ENCODE measurements at places on chromosomes 2 and 18. TPM values are rescaled to one million over a fixed set of nuclear protein-coding genes. Genes with fewer than 3 reads are reported as not detected.

DNA sequence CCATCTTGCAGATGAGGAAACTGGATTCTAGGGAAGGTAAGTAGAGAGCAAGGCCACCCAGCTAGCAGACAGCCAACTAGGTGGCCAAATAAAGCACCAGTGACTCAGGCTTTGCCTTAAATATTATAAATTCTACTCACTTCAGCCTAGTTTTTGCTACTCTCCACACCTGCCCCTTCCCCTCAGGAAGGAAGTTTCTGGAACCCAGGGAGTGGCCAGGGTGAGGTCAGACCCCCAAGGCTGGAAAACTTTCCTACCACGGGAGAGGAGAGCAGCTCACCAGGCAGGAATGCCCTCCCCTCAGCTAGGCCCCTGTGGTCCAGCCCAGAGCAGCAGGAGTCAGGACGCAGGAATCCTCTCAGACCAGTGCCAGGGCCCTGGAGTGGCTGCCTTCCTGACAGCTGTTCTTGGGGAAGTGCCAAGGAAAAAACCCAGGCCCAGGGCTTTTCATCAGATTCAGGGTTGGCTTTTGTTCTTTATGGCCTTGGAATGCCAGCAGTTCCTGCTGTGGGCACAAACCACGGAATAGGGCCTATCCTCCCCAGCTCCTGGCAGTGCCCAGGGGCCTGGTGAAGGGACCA is 5.1 kb upstream of the PAX8 start:
- peak; percentile 64 for DNase-seq

DNA sequence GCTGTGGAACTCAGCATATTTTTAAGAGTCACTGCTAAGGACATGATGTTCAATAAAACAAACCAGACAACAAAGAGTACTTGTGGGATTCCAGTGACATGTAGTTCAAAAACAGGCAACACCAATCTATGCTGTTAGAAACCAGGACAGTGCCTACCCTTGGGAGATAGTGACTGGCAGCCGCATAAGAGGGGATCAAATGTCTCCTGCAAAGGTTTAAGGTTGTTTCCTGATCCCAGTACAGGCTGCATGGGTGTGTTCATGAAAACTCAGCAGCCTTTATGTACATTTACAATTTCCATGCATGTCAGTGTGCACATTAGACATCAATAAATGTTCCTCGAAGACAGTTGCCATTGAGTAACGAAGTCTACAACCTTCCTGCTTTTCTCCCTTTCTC is 183.8 kb downstream of the PID1 start:
- no peak for DNase-seq

GRCh38 chr2:42117923-42118753 is 51.0 kb upstream of the EML4 start:
- no peak for DNase-seq

DNA sequence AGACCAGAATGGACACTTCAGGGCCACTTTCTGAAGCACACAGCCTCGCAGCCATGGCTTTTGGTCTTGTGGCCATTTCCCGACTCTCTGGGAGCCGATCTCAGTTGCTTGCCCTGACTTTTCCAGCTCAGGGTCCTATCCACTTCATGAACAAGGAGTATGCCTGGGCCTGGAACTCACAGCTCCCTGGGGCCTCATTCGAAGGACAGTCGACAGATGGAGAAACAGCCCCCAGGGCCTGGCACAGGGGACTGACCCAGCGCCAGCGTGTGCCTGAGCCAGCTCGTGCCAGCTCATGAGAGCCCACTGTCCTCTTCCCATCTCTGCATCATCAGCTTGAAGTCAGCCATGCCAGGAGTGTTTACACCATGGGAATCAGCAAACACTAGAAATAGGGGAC is 134.6 kb upstream of the GPC1 start:
- no peak for DNase-seq

GRCh38 chr2:143463719-143464118 is 334.5 kb downstream of the ARHGAP15 start:
- DNase-seq: no peak

DNA sequence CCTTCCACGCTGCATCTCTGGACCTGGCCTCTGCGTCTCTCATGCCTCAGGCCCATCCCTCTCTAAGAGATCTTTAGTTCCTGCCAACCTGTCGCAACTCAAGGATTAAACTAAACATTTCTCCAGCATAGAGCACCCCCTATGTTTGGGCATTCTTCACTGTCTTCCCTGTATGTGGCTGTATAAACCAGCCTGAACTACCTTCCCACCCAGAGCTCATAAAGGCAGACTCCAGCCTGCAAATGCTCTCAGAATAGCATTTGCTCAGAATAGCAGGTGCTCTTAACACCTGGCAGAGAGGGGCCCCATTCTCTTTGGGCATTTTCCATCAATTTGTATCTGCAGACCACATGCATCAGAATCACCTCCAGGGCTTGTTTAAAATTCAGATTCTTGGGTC is 83.4 kb downstream of the EHD3 start:
- DNase-seq: no peak

- no peak for DNase-seq
Observed at GRCh38 chr2:54279385-54279784, 23.4 kb upstream of the TSPYL6 start.

DNA sequence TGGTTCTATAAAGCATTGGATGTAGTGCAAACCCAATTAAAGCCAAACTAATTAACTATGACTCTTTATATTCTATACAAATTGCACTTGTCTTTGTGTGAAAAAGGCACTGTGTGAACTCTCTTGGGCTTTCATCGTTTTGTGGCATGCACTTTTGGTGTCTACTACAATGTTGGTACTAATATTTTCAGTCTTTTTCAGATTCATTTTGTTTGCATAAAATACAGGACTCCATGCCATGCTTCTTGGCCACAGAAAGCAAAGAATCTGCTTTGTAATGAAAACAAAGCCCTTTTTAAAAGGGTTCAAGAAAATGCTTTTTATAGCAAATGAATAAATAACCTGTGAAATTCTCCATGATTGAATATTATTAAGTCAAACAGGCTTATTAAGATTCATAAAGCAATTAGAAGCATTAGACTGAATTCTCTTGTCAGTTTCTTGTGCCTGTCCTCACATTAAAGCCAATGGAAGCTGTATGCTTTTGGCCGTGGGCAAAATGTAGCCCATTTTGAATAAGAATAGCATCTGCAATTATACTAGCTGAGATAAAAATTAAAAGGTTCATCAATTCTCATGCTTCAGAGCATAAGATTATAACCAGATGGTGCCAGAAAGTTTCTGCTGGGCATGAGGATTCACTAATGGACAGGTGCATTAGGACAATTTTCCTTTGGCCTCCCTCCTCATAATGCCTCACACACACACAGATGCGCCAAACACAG is 1665.2 kb downstream of the SUCLG1 start:
- DNase-seq: no peak

DNA sequence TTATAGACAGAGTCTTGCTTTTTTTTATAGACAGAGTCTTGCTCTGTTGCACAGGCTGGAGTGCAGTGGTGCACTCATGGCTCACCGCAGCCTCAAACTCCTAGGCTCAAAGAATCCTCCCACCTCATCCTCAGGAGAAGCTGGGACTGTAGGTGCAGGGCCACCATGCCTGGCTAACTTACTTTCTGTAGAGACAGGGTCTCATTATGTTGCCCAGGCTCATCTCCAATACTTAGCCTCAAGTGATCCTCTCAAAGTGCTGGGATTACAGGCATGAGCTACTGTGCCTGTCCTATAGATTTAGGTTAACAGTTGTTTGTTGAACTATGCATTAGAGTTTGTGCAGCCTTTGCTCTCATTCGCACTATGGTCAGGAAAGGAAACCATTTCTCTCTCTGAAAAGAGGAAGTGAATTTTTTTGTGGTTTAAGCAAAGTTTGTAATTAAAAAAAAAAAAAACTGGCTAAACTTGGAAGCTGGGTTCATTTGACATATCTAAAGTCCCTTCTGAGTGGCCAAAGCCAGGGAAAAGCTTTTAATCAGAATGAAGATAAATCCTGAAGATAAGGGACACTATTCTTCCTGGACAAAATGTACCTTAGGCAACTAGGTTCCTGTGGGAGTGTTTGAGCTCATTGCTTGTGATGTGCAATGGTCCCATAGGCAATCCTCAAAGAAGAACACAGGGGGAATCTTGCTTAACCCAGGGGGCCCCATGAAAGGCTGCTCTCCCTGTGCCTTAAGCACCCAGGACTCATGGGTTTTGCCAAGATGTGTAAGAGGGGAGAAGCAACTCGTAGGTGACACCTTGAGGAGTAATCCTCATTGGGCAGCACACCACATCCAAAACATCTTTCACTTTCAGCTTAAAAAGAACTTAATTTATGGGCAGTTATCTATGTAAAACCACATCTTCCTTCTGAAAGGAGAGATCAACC is 201.7 kb downstream of the MREG start:
- no peak for DNase-seq

- DNase-seq: no peak
Observed at GRCh38 chr2:224261326-224261725, 140.6 kb downstream of the FAM124B start.

- no peak for DNase-seq
Observed at GRCh38 chr2:130393318-130393910, 37.6 kb downstream of the PTPN18 start.

DNA sequence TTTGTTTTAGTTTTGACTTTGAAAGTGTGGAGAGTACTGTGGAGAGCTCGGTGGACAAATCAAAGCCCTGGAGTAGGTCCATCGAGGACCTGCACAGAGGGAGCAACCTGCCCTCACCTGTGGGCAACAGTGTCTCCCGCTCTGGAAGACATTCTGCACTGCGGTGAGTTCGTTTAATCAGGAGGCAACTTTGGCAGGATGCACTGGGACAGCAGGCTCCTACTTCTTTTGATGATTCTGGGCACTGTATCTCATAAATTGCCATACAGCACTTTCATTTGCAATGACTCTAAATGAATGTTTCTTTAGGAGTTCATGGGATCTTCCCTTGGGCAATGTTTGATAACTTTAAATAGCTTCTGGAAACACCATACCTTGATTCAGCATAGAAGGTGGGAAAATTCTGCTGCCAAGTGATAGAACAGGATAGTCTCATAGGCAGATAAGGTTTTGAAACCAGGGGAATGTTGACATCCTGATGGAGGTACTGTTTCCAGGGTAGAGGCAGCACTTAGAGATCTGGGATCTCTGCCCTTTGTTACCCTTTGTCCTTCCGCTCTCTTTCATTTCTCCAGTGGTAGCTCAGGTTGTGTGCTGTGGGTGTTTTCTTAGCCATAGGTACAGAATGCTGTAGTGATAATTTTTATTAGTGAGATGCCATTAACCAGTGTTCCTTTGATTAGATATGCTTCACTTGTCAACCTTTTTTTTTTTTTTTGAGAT is 156.2 kb downstream of the PRPF40A start:
- no peak for DNase-seq

GRCh38 chr2:70743677-70744076 is 24.3 kb downstream of the ADD2 start:
- DNase-seq: no peak

- peak; percentile 75 for DNase-seq
Observed at GRCh38 chr18:75211953-75212750, 1.6 kb downstream of the TSHZ1 start.

GRCh38 chr18:10148189-10148929 is 234.5 kb downstream of the VAPA start:
- DNase-seq: no peak

DNA sequence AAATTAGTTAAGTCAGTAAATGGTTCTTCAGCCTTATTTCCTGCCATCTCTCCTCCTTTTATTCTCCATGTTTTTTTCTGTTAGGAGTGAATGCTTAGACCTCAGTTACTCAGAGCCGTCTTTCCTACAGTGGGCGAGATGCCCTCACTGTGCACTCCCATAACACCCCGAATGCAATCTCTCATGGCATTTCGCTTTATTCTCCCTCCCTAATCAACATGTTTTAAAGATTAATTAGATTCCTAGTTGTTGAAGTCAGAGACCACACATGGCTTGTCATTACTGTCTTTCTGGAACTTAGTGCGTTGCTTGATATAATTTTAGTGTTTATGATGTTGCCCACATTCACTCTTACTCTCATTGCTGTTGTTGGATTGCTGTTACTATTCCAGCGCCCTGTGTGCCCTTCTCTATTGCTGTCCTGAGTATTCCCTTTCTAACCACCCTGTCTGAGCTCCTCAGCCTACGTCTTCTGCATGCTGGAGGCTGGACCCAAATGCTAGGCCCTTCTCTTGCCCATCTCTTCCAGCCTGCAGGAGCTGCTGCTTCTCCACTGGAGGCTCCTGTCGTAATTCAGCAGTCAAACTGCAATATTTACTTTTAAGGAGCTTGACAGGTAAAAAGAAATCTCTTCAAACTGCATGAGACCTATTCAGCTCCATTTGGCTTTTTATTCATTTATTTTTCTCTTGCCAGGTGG is 99.3 kb downstream of the MAP2 start:
- no peak for DNase-seq

GRCh38 chr2:222423632-222424275 is 589 bp upstream of the SGPP2 start:
- no peak for DNase-seq

- no peak for DNase-seq
Observed at GRCh38 chr2:153766415-153766814, 105.3 kb upstream of the GALNT13 start.

- DNase-seq: no peak
Observed at GRCh38 chr18:46767217-46767616, 10.4 kb upstream of the ST8SIA5 start.

GRCh38 chr2:69196327-69197117 is 183.5 kb downstream of the ANTXR1 start:
- DNase-seq: no peak

DNA sequence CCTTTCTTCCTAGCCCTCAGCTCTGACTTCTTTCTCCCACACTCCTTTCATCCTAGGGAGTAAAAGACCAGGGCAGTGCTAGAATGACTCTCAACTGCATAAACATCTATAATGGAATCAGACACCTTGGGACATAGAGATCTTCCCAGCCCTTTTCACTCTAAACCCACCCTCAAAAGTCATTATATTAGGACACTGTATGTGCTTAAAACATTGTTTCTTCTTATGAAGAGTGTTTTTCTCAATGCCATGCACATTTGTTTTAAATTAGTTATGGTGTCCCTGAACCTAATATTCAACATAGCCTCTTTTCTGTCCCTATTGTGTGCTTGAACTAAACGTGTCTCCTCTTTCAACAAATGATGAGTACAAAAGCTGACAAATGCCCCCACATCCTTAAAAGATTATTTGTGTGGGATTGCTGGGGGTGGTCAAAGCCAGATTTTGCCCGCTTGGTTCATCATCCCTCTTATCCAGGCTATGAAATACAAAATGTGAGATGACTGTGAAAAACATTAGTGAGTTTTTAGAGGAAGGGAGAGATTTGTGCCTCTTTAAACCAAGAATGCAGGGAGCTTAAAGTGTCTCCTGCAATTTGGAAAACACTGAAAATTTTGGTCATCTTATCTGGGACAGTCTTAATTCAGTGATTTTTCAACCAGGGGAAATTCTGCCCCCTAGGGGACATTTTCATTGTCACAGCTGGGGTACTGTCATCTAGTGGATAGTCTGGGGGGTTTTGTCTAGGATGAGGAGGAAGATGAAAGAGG is 29.0 kb downstream of the SERPINB5 start:
- DNase-seq: no peak

Gene VWC2L
- not detected for polyA plus RNA-seq

Gene DYNC1I2
- 58.8 TPM for polyA plus RNA-seq

Gene MTIF2
- polyA plus RNA-seq: 30.2 TPM

Gene TANC1
- 22.8 TPM for polyA plus RNA-seq

Gene FAHD2B
- polyA plus RNA-seq: 21.0 TPM

Gene PAX8
- 0.05 TPM for polyA plus RNA-seq

Gene ACVR1C
- 0.36 TPM for polyA plus RNA-seq

Gene NT5C1B
- not detected for polyA plus RNA-seq

Gene ABHD1
- polyA plus RNA-seq: 5.1 TPM

Gene HOXD3
- polyA plus RNA-seq: 0.16 TPM

Gene TRIM54
- polyA plus RNA-seq: 144 TPM

Gene GPR55
- polyA plus RNA-seq: not detected
